Coronary artery (tissue), 2 donors: ENCODE measurements at places on chromosomes 4 and X.

- no peak for DNase-seq
Measured at GRCh38 chr4:180636696-180637404, 1606.4 kb upstream of the TENM3 start.

GRCh38 chr4:31071508-31072486 is 351.6 kb downstream of the PCDH7 start:
- DNase-seq = no peak

DNA sequence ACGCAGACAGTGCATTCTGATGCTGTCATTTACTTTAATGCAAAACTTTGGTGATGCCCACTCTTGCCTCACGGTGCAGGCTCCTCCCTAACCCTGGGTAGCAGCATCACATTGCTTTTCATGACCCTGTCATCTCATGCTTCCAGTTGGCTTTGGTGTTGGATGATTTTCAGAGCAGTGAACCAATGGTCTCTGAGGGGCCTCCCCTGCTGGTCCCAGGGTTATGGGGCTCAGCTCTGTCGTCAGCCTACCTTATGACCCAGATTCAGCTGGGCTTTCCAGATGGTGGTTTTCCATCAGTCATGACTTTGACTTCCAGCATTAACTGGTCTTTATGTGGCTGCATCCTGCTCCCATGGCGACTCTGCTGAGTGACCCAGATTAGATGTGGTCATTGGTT is 56.0 kb downstream of the NOP14 start:
- no peak for DNase-seq

- no peak for DNase-seq
Measured at GRCh38 chr4:21768349-21769310, 179.9 kb downstream of the KCNIP4 start.

- no peak for DNase-seq
Measured at GRCh38 chr4:61200916-61201526, 895 bp downstream of the ADGRL3 start.

GRCh38 chr4:126827669-126828068 is 805.1 kb upstream of the INTU start:
- no peak for DNase-seq

GRCh38 chr4:40228497-40229365 is 31.9 kb downstream of the RHOH start:
- no peak for DNase-seq

- DNase-seq = no peak
Measured at GRCh38 chrX:108875548-108875947, 139.2 kb upstream of the IRS4 start.

GRCh38 chrX:77949840-77950239 is 19.6 kb downstream of the PGAM4 start:
- no peak for DNase-seq

DNA sequence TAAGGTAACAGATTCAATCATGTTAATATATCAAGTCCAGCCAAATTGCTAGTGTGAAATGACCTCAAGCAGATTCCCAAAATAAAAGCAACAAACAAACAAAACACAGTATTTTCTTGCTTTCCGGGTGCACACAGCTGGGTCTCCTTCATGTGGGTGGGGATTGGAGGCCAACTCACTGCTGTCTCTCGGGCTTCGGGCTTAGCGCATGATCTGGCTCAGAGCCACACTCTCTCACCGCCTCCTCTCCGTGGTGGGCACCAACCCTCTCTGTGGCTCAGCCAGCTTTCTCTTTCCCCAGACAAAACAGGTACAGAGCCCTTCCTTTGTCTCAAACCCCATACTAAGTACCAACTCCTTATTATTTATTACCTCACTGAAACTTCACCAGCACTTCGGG is 2.9 kb upstream of the REELD1 start:
- DNase-seq = no peak

DNA sequence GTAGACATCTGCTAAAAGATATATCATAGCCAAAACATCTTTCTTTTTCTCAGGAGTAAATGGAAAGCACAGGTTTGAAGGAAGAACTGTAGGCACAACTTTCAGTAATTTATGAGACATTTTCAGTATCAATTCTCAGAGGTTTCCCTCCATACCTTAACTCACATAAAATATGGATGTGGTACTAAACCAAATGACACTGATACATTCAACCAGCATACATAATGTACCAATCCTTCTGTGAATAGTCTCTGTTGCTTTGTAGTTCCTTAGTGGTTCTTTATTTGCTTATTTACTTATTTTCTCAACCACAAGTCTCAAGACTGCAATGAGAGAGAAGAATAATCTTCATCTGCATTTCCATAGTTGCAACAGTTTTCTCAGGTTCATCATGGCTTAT is 96.1 kb downstream of the ARHGAP24 start:
- no peak for DNase-seq

GRCh38 chr4:126599746-126600145 is 1033.0 kb upstream of the INTU start:
- no peak for DNase-seq

GRCh38 chr4:40473578-40474388 is 138.7 kb downstream of the CHRNA9 start:
- no peak for DNase-seq

- DNase-seq = no peak
Measured at GRCh38 chrX:129908636-129909035, 2.7 kb downstream of the UTP14A start.

- no peak for DNase-seq
Measured at GRCh38 chrX:445727-446126, 59.0 kb upstream of the PPP2R3B start.

DNA sequence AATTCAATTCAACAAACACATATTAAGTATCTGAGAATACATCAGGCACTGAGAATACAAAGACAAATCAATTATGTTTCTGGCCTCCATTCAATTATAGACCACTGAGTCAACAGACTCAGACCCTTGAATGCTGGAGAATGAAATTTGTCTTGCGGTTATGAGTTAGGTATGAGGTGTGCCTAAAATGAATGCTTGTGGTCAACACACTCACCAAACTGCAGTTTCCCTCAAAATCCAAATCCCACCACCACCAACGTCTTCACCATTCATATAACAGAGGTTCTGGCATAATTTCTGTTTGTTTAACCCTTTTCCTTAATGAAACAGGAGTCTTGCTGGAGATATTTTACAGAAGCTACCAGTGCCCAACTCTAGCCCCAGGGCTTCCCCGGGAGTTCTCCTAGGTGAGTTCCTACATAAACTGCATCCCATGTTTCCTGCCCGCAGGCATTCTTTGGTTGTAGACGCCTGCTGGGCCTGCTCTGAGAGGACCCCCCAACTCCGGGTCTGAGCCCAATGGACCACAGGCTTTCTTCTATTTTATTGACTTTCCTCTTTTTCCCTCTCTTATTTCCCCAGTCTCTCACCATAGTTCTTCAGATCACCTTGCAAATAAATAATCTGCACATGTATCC is 119.2 kb downstream of the DDX53 start:
- no peak for DNase-seq

DNA sequence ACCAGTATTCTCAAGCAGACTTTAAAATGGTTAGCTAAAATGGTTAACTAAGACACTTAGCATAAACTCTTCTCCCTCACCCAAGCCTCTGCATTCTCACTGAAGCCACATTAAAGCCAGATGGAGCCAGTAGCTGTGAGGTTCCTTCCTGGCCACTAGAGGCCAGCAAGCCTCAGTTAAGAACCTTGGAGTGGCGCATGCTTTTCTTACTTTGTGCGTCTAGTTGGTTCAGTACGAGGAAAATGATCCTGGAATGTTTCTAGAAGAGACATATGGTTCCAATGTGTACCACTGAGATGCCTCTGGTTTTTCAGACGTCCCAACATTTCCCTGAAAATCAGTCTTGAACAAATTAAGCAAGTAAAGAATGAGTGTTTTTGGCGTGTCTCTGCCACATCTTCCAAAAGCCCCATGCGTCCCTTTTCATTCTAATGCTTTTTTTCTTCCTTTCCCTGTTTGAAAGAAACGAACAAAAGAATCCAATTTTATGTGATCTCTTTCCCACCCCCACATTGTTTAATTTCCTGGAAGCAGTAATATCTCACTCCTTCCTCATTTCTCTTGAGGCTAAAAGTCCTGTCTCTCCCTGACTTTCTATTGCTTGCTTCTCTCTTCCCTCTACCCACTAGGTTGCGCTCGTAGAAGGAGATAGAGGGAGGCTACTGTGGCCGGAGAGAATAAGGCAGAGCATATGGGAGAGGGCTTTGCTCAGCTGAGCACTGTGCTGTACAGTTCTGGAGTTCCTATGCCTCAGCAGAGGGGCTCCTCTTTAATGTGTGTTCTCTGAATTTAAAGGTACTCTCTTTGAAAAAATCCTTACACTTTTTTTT is 82.9 kb upstream of the TAB3 start:
- no peak for DNase-seq

DNA sequence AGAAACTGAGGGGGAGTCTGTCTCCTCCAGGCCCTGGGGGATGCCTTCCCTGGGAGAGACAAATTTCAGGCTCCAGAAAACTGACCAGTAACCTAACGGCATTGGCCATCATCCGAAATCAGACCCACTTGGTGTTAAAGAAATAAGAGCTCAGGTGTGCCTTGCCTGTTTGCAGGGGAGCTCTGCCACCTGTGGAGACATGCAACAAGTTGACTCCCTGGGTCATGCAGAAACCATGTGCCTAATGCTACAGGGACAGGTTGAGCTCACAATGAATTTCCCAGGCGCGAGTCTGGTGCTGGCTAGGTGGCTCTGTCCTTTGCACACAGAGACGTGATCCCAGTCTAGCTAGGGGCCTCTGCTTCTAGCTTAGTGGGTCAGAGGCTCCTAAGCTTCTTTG is 95.8 kb upstream of the KIT start:
- no peak for DNase-seq

GRCh38 chr4:3083732-3084131 is 9.3 kb downstream of the HTT start:
- DNase-seq = no peak

DNA sequence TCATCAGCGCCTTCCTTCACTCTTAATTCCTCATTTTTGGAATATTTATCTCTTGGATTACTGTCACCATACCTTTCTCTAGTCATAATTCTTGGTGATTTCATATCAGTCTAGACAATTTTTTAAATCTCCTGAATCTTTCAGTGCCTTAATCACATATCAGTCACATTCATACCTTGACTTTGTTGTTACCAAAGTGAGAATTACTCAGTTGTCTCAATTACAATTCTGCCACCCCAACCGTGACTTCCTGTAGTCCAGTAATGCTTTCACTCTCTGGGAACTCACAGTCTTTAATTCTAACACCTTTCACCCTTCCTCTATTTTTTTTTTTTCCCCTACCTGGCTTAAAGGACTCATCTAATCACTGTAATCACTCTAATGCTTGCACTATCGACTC is 1275.3 kb upstream of the TENM3 start:
- no peak for DNase-seq

DNA sequence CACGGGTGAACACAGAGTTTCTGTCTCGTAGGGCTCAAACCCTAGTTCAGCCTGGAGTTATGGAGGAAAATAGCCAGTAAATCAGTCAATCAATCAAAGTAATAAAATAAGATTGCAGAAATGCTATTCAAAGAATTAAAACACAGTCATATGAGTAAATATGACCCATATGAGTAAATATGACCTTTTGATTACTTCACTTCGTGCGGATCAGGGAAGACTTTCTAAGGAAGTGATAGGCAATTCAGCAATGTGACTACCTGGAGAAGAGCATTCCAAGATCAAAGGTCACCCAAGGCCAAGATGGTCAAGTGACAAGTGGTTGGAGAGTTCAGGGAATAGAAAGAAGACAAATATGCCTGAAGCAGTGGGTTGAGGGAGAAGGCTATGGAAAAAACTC is 722.6 kb downstream of the ADGRL3 start:
- DNase-seq = no peak

DNA sequence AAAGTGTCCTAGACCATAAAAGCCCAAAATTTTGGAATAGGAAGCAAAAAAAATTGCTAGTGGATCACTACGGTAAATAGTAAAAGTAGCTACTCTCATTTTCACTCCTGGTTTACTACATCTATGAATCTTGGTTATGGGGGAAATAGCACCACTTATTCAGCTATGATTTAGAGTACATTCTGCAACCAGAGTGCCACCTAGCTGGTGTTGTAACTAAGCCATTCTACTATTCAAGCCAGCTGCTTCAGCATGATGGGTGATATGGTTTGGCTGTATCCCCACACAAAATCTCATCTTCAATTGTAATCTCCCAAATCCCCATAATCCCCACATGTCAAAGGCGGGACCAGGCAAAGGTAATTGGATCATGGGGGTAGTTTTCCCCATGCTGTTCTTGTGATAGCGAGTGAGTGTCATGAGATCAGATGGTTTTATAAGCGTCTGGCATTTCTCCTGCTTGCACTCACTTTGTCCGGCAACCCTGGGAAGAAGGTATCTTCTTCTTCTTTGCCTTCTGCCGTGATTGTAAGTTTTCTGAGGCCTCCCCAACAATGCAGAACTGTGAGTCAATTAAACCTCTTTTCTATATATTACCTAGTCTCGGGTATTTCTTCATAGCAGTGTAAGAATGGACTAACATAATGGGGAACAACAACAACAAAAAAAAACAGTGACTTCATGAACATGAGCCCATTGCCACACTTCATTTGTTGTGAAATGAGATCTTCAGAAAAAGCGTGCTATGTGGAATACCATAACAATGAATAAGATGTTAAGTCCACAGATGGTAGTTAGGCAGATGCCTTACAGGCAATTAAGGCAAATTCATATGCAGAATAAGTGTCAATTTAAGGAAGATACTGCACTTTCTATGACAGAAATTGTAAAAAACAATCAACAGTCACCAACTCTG is 280.1 kb downstream of the PABPC4L start:
- no peak for DNase-seq

GRCh38 chrX:38973322-38973721 is 172.1 kb downstream of the MID1IP1 start:
- no peak for DNase-seq

- no peak for DNase-seq
Measured at GRCh38 chrX:10971176-10971575, 140.0 kb upstream of the HCCS start.

- no peak for DNase-seq
Measured at GRCh38 chrX:100659431-100660137, 15.6 kb downstream of the SRPX2 start.

DNA sequence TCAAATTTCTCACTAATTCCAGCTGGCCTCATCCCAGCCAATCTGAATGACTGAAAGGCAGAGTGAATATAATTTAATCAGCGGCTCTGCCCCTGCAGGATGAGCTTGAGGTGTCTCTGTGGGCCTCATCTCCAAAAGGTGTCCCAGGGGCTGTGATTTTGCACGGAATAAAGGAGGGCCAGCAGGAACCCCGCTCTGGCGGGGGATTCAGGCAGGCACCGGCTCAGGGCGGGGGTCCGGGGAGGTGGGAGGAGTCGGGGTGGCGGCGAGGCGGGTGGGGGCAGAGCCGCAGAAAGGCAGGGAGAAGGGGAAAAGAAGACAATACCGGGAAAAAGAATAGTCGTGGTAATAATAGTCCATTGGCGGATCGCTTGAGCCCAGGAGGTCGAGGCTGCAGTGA is 16.0 kb upstream of the ERCC6L start:
- no peak for DNase-seq

DNA sequence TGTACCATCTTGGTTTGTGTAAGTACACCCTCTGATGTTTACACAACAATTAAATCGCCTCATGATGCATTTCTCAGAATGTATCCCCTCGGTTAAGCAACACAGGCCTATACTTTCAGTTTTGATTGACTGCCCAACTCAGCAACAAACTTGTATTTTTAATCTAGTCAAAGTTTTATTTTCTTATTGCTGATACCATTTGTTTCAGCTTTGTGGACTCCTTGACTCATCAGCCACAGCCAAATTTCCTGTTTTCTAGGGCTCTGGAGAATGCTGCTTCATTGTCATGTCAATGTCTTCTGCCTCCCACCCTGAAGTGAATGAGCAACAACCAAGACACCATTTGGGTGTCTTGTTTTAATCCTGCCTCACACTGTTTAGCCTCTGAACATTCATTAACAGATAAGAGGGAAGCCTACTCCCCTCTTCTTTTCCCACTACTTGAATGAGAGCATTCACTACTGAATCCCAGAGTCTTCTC is 14.0 kb downstream of the BBS12 start:
- DNase-seq = no peak
